ENCODE measurements at places on chromosomes 16 and 17.

- DNase-seq, result no peak
These were observed 1.1 kb upstream of the NTN1 start for GRCh38 chr17:9020096-9020823.

DNA sequence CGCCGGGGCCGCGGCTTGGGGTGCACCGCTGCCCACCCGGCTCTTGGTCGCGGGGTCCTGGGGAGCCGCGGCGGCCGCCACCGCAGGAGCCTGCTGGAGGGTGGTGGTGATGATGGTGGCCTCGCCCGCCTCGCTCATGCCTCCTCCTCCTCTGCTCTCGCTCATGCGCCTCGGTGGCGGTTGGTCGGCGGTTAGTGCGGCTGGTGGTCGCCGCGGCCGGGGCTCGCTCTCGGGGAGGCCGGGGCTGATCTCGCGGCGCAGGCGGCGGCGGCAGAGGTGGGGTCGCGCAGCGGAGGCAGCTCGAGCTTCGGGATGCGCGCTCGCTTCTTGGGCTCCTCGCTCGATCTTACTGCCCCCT is 41.6 kb downstream of the AHSP start:
- no peak for DNase-seq

GRCh38 chr17:49748223-49748622 is 15.7 kb downstream of the FAM117A start:
- DNase-seq, result no peak

GRCh38 chr16:4870138-4870671 is 22.9 kb downstream of the UBN1 start:
- DNase-seq, result no peak

- no peak for DNase-seq
These were observed 368.0 kb downstream of the CPPED1 start for GRCh38 chr16:12435730-12436129.

DNA sequence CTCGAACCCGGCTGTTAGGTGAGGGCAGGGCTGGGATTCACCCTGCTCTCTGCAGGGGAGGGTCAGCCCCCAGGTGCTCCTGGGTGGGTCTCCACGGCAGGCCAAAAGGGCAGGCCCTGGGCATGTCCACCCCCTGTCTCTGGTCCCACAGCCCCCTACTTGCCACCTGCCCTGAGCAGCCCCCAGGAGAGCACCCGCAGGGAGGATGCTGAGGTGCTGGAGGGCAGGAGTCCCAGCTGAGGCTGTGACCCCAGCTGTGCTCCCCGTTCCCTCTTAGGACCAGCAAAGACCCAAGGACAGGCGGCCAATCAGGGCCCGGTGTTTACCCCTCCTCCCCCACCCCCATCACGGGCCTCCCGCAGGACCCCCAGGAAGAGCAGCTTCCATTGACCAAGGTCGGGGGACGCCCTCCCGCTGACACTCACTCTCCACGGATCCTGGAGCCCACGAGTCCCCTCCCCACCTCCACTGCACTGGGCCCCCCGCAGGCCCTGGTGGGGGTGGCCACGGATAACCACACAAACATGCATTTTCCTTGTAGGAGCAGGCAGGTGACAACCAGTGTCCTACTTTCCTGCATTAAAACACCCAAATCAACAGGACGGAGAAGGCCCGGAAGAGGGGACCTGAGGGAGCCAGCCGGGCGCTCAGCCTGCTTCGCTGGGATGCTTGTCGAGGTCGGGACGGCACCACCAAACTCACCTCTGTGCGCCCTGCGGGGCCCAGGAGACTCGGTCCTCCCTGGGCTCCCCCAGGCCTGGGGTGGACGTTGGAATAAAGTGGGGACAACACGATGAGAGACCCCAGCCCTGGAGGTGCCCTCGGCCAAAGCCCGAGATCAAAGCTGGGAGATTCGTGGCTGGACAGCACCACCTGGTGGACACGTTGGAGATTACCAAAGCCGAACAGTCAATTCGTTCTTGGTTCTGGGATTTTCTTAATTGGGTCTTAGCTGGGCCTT is 22.5 kb upstream of the ENPP7 start:
- peak; percentile 46 for DNase-seq

DNA sequence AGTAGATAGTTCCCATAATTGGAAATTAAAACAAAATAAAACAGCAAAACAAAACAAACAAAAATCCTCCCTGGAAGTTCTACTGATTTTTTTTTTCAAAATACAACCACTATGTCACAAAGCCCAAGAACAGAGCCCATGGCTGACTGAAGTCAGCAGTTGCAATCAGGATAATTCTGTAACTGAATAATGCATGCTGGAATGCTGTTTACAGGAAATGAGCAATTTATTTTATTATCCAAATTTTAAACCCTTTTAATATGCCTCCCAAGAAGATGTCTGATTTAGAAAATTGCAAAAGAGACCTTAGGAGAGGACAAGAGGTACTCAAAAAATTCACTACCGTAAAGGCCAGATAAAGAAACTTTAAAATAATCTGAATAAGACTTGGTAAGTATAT is 578.2 kb downstream of the TOX3 start:
- DNase-seq, result no peak

DNA sequence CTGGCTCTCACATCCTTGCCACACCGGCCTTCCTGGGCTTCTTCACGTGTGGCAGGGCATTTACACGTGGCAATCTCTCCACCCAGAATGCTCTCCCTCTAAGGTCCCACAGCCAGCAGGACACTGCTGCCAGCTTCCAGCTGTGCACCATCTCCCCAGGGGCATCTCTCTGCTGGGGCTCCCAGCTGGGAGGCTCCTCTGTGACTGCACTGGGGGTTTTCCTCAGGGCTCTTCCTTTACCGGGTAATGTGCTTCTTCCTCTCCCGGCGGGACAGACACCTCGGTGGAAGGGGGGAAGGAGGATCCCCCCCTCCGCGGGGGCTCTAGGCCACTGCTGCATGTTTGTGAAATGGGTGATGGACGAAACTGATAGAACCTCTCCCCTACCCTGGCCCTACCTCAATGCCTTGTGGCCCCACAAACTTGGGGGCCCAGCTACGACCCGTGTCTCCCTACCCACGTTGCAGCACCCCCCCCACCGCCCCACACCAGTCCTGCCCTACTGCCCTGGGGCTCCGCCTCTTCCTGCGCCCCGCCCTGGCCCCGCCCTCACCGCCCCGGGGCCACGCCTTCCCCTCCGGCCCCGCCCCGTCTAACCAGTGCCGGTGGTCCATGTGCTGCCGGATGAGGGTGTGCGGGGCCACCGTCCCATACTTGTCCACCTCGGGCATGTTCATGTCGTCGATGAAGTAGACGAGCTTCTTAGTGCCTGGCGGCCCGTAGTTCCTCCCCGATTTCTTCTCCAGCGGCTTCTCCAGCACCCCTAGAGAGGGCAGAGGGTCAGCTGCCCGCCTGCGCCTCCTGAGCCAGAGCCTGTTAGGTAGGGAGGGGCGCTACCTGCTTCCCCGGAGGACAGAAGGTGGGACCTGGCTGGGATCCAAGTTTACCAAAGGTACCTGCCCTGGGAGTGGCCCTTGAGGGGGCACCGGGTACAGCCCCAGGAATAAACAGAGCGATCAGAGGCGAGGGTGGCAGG is 92.6 kb downstream of the DNAH17 start:
- DNase-seq, result peak; percentile 35

GRCh38 chr17:36730857-36731490 is 129.6 kb downstream of the MRM1 start:
- no peak for DNase-seq

DNA sequence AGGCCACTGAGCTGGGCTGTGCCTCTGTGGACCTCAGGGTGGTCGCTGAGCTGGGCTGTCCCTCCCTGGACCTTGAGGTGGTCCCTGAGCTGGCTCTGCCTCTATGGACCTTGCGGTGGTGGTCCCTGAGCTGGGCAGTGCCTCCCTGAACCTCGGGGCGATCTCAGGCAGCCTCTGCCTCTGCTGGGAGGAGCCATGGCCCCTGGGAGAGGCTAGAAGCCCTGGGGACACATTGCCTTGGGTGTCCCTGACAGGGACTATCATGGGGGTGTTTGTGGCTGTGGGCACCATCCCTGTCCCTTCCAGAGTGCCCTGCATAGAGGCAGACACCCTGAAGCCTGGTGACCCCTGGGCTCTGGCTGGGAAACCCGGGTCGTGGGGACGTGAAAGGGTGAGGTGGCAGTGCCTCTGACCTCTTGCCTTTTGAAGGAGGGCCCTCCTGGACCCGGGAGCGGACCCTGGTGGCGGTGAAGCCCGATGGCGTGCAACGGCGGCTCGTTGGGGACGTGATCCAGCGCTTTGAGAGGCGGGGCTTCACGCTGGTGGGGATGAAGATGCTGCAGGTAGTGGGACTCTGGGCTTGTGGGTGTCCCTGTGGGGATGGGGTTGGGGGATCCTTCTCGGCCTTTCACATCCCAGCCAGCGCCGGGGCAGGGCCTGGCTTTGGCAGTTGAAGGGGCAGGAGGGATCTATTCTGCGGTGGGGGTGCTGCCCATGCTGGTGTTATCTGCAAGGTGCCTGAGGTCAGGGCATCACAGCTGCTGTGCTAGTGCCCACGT is 1.8 kb downstream of the NME4 start:
- DNase-seq, result no peak

- peak; percentile 50 for DNase-seq
These were observed 48.5 kb downstream of the HAPSTR1 start for GRCh38 chr16:9139965-9140364.

DNA sequence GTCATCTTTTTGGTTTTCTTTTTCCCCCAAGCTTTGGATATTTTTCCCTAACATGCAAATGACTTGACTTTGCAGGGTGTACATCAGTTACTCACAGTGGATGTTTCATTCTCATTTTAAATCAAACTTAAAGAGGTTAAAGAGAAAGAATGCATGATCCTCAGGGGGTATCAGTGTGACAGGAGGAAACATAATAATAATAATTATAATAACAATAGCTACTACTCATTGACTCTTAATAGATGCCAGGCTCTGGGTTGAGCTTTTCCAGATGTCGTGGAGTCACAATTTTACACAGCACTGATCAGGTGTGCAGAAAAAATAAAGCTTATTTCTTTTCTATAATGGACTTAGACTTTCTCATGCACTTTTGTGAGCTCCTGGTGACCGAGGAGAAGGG is 157.2 kb upstream of the CACNG3 start:
- peak; percentile 67 for DNase-seq

- no peak for DNase-seq
These were observed 2.1 kb downstream of the HERPUD1 start for GRCh38 chr16:56933828-56934598.

- DNase-seq, result no peak
These were observed 1.6 kb downstream of the PRSS41 start for GRCh38 chr16:2799859-2800226.

- no peak for DNase-seq
These were observed 1.2 kb downstream of the PCGF2 start for GRCh38 chr17:38746849-38747462.

- peak; percentile 45 for DNase-seq
These were observed 427.1 kb downstream of the ZFHX3 start for GRCh38 chr16:72620853-72621252.

DNA sequence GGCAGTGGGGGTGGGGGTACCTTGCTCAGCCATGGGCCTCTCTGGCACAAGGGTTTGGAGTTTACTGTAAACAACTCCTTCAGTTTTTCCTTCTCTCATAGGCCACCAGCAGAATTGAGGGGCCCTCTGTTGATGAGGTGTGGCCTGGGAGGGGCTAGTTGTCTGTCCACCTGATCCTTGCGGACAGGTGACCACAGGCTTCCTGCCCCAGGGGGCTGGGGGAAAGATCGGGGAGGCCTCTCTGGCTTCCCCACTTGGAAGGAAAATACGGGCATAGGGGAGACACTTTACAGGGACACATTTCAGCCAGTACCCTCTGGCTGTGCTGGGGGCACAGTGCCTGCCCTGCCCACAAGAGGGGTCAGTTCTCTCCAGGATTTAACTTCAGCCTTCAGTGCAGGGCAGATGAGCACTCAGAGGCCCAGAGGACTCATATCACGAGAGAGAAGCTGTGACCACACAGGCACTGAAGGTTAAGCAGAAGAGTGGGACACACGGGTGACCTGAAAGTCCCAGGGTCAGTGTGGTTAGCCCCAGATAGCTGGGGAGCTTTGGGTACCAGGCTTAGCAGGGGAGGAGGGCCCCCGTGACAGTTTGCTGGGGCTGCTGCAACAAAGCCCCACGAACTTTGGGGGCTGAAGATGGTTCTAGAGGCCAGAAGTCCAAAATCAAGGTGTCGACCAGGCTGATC is 245.9 kb downstream of the SEC14L1 start:
- DNase-seq, result no peak

- no peak for DNase-seq
These were observed 15.3 kb downstream of the TBX2 start for GRCh38 chr17:61414936-61415251.

GRCh38 chr17:57570724-57571344 is 174.3 kb downstream of the CCDC182 start:
- DNase-seq, result no peak

DNA sequence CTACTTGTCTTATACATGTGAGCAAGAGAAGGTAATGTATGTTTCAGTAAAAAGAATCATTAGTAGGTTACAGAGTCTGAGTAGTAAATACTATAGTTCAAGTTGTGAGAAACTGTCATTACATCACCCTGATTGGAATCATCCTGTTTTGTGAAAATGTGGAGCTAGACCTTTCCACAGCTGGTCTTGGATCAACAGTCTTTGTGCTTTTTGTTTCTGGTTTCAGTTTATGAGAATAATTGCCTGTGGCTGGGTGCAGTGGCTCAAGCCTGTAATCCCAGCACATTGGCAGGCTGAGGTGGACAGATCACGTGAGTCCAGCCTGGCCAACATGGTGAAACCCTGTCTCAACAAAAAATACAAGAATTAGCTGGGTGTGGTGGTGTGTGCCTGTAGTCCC is 19.7 kb upstream of the SHISA9 start:
- DNase-seq, result no peak

GRCh38 chr16:54341892-54342776 is 55.5 kb upstream of the IRX3 start:
- no peak for DNase-seq

GRCh38 chr17:17020821-17021193 is 21.4 kb upstream of the MPRIP start:
- DNase-seq, result no peak

GRCh38 chr17:3978421-3979289 is 14.4 kb upstream of the ATP2A3 start:
- no peak for DNase-seq

DNA sequence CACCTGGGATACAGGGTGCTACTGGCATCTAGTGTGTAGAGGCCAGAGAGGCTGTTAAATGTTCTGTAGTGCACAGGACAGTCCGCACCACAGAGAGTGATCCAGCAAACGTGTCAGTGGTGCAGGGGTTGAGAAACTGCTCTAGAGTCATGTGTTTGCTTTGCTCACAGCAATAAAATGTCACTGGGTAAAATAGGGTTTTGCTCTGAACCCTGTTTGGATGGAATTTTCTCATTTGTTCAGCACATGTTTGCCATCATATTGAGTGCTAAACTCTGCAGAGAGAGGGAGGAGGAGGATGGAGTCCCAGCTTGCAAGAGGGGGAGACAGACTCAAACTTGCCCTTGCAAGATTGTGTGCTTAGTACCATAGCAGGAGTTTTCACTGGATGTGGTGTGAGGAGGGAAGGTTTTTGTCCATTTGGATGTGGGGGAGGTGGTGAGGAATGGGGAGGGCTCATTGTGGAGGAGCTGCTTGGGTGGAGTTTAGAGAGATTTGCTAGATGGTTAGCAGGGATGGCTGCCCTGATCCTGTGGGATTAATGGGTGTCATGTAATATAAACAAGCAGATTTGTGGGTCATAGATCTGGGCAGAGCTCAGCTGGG is 11.8 kb downstream of the PLCG2 start:
- no peak for DNase-seq
